ENCODE measurements at places on chromosomes 1 and 21. TPM values are rescaled to one million over a fixed set of nuclear protein-coding genes. Genes with fewer than 3 reads are reported as not detected.

DNA sequence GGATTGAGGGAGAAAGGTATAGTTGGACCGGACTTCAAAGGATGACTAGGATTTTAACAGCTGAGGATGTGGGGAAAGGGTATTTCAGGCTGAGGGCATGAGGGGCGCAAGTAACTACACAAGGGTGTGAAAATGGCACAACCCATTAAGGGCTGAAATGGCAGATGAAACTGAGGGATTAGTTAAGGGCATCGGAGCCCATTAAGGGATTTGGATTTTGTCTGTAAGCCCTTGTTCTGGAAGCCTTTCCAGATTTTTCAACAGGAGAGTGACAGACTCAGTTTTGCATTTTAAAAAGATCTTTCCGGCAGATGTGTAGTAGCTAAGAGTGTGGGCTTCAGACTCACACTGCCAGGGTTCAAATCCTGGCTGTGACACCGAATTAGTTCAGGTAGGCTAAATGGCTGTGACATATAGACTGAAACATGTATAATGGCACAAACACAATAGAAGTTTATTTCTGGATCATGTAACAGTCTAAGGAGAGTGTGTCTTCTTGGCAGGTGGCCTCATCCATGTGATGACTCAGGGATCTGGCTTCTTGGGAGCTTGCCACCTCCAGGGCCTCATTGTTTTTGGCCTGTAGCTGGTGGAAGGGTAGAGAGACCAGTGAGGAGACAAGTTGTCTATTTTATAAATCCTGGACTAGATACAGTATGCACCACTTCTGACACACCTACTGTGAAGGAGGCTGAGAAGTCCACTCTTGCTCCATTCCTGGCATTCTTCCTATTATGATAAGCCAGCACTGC, 49.6 kb downstream of the UBE2T start:
- H3K4me3 ChIP-seq: no peak overlapping the region
- no peaks in the 10 kb centered on the region for H3K27me3 ChIP-seq
- H3K4me1 ChIP-seq: no peaks in the 10 kb centered on the region
- peaks cover 15% of the 10 kb centered on the region for H3K36me3 ChIP-seq
- H3K27ac ChIP-seq: peak overlapping the region; percentile 63

DNA sequence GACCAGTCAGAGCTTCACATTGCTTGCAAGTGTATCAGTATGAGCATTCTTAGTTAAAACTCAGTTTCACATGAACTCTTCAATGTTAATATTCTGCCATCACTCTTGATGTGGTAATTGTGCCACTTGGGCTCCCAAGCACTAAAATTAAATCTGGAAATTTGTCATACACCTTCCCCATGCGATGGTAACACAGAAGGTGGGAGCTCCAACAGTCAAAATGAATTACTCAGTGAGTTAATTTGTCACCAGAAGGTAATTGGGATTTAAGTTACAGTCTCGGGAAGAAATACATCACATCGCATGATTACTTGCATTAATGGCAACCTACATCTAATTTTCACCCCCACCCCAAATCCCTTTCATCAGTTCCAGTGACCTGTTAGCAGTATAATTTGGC, 376.5 kb upstream of the DAB1 start:
- no peaks in the 10 kb centered on the region for H3K36me3 ChIP-seq
- no peaks in the 10 kb centered on the region for H3K27me3 ChIP-seq
- H3K4me1 ChIP-seq: no peaks in the 10 kb centered on the region
- H3K4me3 ChIP-seq: no peak overlapping the region
- no peak for DNase-seq

DNA sequence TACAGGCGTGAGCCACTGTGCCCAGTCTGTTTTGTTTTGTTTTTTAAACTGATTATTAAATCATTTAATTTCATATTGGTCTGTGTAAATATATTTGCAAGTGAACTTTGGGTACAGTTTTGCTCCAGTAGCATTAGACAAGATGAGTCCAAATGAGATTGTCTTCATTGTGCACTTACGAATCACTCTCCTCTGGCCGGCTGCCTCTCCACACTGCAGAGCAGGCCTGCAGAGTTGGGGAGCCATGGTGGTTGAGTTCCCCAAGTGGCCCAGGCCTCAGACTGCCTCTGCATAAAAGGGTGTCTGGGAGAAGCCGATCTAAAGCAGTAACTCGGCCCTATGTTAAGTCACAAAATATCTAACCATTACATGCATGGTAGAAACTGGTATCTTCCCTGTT, 74.8 kb downstream of the ATP5PO start:
- H3K4me3 ChIP-seq: no peak overlapping the region
- no peak overlapping the region for H3K27ac ChIP-seq
- peak; percentile 33 for DNase-seq

Gene CFHR1
- 16.0 TPM for total RNA-seq

DNA sequence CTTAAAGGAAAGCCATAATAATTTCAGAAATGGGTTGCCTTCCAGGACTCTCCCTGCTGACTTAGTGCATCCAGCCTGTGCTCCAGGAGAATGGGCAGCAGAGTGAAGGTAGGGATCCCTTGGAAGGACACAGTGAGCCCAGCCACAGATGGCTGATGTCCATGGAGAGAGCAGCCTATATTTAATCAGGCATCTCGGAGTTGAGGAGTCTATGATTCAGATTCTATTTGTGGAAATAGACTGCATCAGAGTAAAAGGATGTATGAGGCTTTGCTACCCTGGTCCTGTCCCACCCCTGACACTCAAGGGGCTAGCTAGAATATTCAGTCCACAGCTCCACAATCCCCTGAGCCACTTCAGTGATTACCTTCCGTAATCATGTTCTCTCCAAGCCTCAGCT, 43.8 kb upstream of the PBX1 start:
- no peaks in the 10 kb centered on the region for H3K36me3 ChIP-seq
- H3K4me1 ChIP-seq: no peaks in the 10 kb centered on the region
- H3K27me3 ChIP-seq: no peaks in the 10 kb centered on the region
- no peak overlapping the region for H3K4me3 ChIP-seq
- no peak overlapping the region for H3K27ac ChIP-seq

Gene LRRC71
- total RNA-seq: not detected

GRCh38 chr1:211577819-211578639, 932 bp downstream of the SLC30A1 start:
- H3K4me3 ChIP-seq: peak overlapping the region; percentile 73
- peaks cover 9% of the 10 kb centered on the region for H3K4me1 ChIP-seq
- H3K27ac ChIP-seq: peak overlapping the region; percentile 92
- H3K27me3 ChIP-seq: no peaks in the 10 kb centered on the region
- DNase-seq: peak; percentile 32

Gene S100A2
- not detected for total RNA-seq

GRCh38 chr1:57633056-57633455, 209.2 kb upstream of the DAB1 start:
- DNase-seq: no peak
- no peaks in the 10 kb centered on the region for H3K36me3 ChIP-seq
- H3K27ac ChIP-seq: no peak overlapping the region

GRCh38 chr1:223742856-223743517, 30.6 kb downstream of the CAPN2 start:
- H3K27me3 ChIP-seq: no peaks in the 10 kb centered on the region
- no peak for DNase-seq
- peaks cover 4% of the 10 kb centered on the region for H3K4me1 ChIP-seq
- H3K36me3 ChIP-seq: peaks cover 33% of the 10 kb centered on the region

Gene KIF14
- total RNA-seq: not detected

Gene SH2D1B
- not detected for total RNA-seq

- no peaks in the 10 kb centered on the region for H3K27me3 ChIP-seq
- H3K4me3 ChIP-seq: no peak overlapping the region
- no peaks in the 10 kb centered on the region for H3K4me1 ChIP-seq
- no peaks in the 10 kb centered on the region for H3K36me3 ChIP-seq
Measured at GRCh38 chr1:229136822-229137221, 134.1 kb upstream of the RAB4A start.

Gene DNAJC28
- total RNA-seq: 1.5 TPM

- no peak overlapping the region for H3K27ac ChIP-seq
- H3K4me1 ChIP-seq: no peaks in the 10 kb centered on the region
- DNase-seq: no peak
- H3K4me3 ChIP-seq: no peak overlapping the region
- no peaks in the 10 kb centered on the region for H3K36me3 ChIP-seq
Measured at GRCh38 chr21:22575165-22575584, 1577.0 kb downstream of the NCAM2 start.

Gene STK40
- total RNA-seq: 77.0 TPM

DNA sequence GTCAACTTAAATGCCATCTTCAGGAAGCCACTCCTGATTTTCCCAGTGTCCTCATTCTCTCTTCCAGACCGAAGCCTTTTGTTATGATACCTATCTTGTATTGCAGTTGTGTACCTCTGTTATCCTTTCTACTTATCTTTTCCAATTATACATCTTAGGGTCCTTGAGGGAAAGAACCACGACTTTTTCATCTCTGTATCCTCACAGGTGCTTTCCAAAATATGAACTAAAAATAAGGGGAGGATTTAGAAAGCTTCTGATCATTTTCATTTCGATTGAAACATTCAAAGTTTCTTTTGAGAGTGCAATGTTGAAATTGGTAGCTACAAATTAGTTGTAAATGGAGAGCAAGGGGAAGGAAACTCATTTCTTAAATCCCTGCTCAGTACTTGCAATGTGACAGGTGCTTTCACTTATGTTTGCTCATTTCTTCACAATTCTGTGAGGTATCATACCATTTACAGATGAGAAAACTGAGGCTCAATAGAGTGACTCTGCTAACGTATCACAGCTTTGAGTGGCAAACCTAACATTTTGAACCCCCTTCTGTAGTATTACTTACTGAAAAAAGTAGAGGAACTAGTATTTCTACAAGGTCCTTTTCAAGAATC, 24.2 kb downstream of the SLC19A2 start:
- no peaks in the 10 kb centered on the region for H3K4me1 ChIP-seq
- H3K4me3 ChIP-seq: no peak overlapping the region
- H3K27ac ChIP-seq: no peak overlapping the region
- H3K27me3 ChIP-seq: no peaks in the 10 kb centered on the region
- no peaks in the 10 kb centered on the region for H3K36me3 ChIP-seq

Gene RAP1GAP
- 0.64 TPM for total RNA-seq

GRCh38 chr1:60746278-60746791, 336.0 kb upstream of the NFIA start:
- H3K4me1 ChIP-seq: peaks cover 11% of the 10 kb centered on the region
- H3K36me3 ChIP-seq: no peaks in the 10 kb centered on the region
- no peak overlapping the region for H3K4me3 ChIP-seq
- no peak for DNase-seq
- H3K27me3 ChIP-seq: no peaks in the 10 kb centered on the region

DNA sequence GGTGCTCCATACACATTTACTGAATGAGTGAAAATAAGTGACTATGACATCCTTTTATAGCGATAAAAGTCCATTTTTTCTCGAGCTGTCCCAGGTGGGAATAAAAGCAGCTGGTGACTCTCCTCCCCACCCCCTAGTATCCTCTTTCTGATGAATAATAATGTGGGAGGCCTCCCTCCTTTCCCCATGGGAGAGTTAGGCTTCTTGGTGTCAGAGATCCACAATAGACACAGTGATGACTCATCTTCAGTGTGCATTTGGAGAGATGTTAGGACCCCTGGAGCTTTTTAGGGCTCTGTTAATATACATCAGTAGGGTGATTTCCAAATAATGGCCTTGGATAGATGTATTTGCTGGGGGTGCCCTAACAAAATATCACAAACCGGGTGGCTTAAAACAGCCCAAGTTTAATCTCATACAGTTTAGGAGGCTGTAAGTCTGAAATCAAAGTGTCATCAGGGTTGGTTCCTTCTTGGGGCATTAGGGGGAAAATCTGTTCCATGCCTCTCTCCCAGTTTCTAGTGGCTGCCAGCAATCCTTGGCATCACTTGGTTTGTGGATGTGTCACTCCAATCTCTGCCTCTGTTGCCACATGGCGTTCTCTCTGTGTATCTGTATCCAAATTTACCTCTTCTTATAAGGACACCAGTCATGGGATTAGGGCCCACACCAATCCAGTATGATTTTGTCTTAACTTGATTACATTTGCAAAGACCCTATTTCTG, 4.4 kb upstream of the PHC2 start:
- no peaks in the 10 kb centered on the region for H3K27me3 ChIP-seq
- H3K4me3 ChIP-seq: no peak overlapping the region
- no peak for DNase-seq

GRCh38 chr1:216599851-216600250, 123.4 kb downstream of the ESRRG start:
- no peaks in the 10 kb centered on the region for H3K27me3 ChIP-seq
- no peaks in the 10 kb centered on the region for H3K4me1 ChIP-seq
- H3K27ac ChIP-seq: no peak overlapping the region
- no peaks in the 10 kb centered on the region for H3K36me3 ChIP-seq
- no peak for DNase-seq

GRCh38 chr1:75126611-75127101, 7.5 kb upstream of the LHX8 start:
- no peak overlapping the region for H3K27ac ChIP-seq
- peaks cover 13% of the 10 kb centered on the region for H3K27me3 ChIP-seq
- no peak for DNase-seq
- no peaks in the 10 kb centered on the region for H3K36me3 ChIP-seq
- H3K4me1 ChIP-seq: no peaks in the 10 kb centered on the region
- H3K4me3 ChIP-seq: no peak overlapping the region

Gene SPOCD1
- 30.7 TPM for total RNA-seq

Gene ITLN1
- 2.2 TPM for total RNA-seq

GRCh38 chr1:32200226-32201010, at the start of gene CCDC28B:
Gene CCDC28B (plus strand): TSS chr1:32200595. CDS start chr1:32201936, 1,341 bp downstream.
- H3K27ac ChIP-seq: peak within 1 kb of the TSS; percentile 68
- H3K4me3 ChIP-seq: peak within 1 kb of the TSS; percentile 73
- no peaks in the 10 kb centered on the region for H3K27me3 ChIP-seq
- peaks cover 32% of the 10 kb centered on the region for H3K36me3 ChIP-seq
- no peak for DNase-seq
- peaks cover 7% of the 10 kb centered on the region for H3K4me1 ChIP-seq

- no peaks in the 10 kb centered on the region for H3K4me1 ChIP-seq
- no peaks in the 10 kb centered on the region for H3K27me3 ChIP-seq
- no peak overlapping the region for H3K4me3 ChIP-seq
- H3K36me3 ChIP-seq: no peaks in the 10 kb centered on the region
- H3K27ac ChIP-seq: no peak overlapping the region
- DNase-seq: no peak
Measured at GRCh38 chr1:55524006-55524405, 308.8 kb upstream of the USP24 start.

DNA sequence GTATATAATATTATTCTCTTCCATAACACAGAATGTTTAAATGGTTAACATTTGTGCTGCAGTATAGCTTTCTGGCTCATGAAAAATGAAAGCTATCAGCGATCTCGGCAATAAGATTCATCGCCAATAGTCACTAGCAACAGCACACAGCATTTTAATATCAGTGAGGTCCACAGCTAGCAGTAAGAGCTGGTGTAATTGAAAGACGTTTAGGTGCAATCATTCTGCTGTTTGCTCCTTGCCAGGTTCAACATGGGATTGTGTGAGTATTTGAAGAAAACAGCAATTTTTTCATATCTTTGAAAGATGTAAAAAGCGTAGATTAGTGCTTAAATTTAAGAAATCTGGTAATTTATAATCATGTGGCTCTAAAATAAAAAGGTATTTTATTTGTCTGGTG, 20.1 kb downstream of the PRKACB start:
- no peak overlapping the region for H3K4me3 ChIP-seq
- no peaks in the 10 kb centered on the region for H3K27me3 ChIP-seq
- no peaks in the 10 kb centered on the region for H3K4me1 ChIP-seq
- DNase-seq: no peak
- no peaks in the 10 kb centered on the region for H3K36me3 ChIP-seq
- H3K27ac ChIP-seq: no peak overlapping the region

Data from ascending aorta (tissue), 2 donors.